Right renal cortex interstitium (tissue), 3 donors: ENCODE measurements at places on chromosomes 5 and 9.

- no peak for DNase-seq
Observed at GRCh38 chr5:11396917-11397316, 507.3 kb downstream of the CTNND2 start.

DNA sequence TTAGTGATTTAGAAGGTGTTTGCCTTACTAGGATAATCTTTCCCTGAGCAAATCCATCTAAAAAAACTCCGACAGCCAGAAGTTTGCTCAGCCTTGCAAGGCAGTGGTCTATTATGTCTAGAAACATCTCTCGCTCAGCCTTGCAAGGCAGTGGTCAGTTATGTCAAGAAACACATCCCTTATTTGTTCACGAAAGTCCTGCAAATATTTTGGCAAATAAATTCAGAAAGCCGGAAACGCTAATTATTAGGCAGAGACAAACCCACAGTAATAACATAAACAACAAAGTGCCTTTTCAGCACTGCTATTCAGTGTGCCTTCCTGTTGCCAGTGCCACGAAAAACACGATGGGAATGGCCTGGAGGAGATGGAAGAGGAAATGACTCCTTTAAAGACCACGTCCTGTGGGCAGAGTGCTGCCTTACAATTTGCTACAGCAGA, 184.5 kb downstream of the GNAQ start:
- no peak for DNase-seq

DNA sequence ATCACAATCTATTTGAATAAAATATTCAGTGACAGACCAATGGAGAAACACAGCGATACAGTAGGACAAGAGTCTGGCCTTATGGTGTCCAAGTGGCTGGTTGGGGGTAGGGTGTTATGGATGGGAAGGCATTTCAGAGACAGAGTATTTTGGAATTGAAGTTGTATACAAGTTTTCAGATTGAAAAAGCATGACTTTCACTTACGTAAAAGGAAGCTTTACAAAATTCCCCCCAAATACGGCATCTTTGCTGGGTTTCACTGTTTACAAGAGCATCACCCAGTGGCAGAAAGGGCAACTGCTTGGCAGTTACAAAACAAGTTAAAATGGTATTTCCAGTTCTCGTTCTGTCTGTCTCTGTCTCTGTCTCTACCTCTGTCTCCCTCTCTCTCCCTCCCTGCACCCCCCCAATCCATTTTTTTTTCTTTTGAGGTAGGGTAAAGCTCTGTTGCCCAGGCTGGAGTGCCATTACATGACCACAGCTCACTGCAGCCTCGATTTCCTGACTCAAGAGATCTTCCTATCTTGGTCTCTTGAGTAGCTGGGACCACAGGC, 86.2 kb downstream of the PTPN3 start:
- no peak for DNase-seq

GRCh38 chr9:88672874-88673689, 138.1 kb downstream of the NXNL2 start:
- no peak for DNase-seq

- peak; percentile 43 for DNase-seq
Observed at GRCh38 chr9:32550150-32550561, 2.0 kb upstream of the SMIM27 start.

GRCh38 chr9:135891027-135891631, 16.2 kb downstream of the CAMSAP1 start:
- DNase-seq = no peak

- DNase-seq = no peak
Observed at GRCh38 chr5:76331126-76331525, 72.0 kb upstream of the IQGAP2 start.

- DNase-seq = no peak
Observed at GRCh38 chr5:85549836-85550599, 1067.7 kb upstream of the COX7C start.

DNA sequence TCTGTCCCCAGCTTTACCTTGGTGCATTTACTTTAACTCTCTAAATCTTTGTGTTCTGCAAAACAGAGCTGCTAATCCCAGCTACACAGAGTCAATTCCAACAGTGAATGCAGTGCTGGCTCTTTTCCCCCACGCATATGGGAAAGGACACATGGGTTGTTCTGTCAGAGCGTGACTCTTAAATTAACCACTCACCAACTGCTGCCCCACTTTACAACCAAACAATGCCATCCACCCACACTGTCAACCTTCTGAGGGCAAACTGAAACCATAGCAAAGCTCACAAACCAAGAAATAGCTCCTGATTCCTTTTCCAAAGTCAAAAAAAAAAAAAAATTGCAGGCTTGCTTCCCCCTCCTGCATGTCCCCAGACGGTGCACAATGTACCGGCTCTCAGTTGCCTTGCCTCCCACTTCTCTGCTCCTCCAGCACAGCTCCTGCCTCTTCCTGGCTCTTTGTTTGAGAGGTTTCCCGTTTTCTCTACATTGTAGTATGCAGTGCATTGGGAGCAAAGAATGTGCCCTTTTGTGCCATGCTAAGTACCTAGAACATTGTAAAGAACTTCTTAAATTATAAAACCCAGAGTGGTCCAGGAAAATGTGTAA, 151.5 kb upstream of the DAPK1 start:
- DNase-seq = no peak

GRCh38 chr9:123561046-123561445, 205.0 kb downstream of the CRB2 start:
- no peak for DNase-seq

DNA sequence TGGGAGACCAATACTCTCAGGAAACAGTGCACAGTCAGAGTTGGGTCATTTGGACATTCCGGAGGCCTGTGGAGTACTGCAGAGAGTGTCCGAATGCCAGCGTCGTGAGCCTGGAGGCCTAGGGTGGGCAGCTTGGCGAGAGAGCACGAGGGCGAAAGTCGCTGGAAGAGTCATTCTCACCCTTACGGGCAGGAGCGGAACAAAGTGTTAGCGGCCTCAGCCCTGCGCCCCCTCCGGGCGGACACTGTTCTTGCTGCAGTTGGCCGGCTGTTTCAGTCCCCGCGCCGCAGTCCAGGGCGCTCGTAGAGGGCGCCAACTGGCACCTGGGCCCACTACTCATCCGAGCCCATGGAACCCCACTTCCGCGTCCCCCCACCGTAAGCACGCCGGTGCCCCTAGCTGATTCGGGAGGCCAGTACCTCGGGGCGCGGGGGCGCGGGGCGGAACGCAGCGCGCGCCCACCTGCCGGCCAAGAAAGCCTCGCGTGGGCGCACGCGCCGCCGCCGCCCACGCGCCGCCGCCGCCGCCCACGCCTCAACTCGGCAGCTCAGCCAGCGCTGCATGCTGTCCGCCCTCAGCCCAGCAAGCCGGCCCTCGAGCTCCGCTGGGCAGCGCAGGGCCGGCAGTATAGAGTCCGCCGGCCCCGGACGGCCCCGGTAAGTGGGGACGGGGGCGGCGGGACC, 99.7 kb upstream of the CCL21 start:
- no peak for DNase-seq

DNA sequence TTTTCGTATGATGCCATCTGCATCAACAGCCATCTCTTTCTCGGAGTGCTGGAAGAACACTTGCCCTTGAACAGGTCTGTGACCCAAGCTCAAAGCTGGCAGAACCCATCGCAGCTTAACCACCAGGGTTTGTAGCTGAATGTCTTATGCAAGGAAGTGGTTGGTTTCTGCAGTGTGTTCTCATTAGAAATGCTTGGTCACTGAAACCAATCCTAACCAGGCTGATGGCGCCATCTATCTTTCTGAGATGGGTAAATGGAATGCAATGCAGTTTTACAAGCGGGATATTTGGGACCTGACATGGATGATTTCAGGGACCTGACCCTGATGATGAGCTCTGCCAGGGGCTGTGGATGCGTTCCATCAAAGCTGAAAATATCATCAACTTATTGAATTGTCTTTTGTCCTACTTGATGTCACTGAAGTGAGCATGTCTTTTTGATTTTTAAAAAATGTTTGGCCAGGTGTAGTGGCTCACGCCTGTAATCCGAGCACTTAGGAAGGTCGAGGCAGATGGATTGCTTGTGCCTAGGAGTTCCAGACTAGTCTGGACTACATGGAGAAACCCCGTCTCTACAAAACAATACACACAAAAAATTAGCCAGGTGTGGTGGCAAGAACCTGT, 28.7 kb downstream of the DMRT3 start:
- DNase-seq = no peak

- no peak for DNase-seq
Observed at GRCh38 chr5:116859666-116860320, 285.2 kb upstream of the SEMA6A start.

- DNase-seq = no peak
Observed at GRCh38 chr5:88145611-88146467, 122.8 kb downstream of the TMEM161B start.

DNA sequence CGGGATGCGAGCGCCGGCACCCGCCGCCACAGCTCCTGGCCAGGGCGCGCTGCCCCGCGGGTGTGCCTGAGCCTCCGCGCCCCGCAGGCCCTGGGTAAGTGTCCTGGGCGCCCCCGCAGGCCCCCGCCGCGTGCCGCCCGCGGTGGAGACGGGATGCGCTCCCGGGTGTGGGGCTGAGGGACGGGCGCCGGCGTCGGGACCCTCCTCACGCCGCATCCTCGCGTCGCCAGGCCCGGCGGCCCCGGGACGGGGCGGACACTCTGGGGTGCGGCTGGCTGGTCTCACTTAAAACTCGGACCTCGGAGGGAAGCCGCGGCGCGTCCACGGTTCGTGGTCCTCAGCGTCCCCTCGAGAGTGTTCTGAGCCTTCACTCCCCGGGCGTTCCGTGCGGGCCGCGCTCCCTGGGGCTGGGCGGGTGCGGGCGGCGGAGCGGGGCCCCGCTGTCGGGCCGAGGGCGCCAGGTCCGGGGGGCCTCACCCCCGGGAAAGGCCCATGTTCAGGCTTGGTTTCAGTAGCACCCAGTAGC, 275 bp downstream of the AHRR start:
- DNase-seq = no peak
